ENCODE measurements at places on chromosomes 11 and 22.

GRCh38 chr11:10650630-10651029 is 42.9 kb downstream of the IRAG1 start:
- DNase-seq = no peak

GRCh38 chr22:28015046-28015425 is 96.0 kb upstream of the PITPNB start:
- no peak for DNase-seq

DNA sequence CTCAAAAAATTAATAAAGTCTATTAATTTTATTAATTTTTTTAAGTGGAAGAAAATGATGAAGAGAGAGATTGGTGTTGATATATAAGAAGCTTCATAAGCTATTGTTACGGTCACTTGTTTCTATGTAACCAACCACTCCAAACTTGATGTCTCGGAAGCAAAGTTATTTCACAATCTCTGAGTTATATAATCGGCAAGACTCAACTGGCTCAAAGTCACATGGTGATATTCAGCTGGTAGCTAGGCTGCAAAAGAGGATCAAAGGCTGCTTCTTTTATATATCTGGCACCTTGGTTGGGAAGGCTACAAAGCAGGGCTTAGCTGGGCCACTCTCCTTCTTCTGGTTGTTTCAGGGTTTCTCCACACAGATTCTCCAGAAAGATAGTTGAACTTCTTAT is 245.1 kb upstream of the ARHGAP42 start:
- DNase-seq = no peak

DNA sequence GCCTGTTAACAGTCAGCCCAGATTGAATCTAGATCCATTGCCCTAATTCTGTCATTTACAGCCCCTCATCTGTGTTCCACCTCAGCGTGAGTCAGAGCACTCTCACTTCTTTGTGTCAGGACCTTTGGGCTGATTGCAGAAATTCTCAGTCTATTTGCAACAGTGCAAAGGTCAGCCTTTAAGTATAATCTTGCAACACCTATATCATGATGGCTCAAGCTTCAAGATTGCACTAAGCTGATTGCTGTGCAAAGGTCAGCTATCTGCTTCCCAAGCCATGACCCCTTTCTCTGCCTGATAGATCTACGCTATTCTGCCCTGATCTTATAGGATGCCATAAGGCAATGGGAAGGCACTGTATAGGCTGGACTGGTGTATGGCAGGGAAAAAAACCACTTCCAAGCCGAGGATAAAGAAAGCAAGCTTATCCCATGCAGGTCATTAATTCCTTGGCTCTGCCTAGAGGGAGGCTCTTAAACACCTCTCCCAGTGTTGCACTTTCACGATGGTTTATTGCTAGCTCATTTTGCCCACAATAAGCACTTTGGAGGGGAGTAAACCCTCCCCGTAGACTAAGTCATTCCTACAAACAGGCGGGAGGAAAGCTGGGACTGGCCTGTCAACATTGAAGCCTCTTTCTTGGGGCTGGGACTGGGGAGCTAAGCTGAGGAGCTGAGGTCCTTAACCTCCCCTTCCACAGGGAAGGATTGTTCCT is 100.6 kb downstream of the RRAS2 start:
- no peak for DNase-seq

- DNase-seq = no peak
Observed at GRCh38 chr11:19478891-19479290, 233.7 kb upstream of the NAV2 start.

GRCh38 chr22:46050451-46050845 is 73.5 kb upstream of the WNT7B start:
- no peak for DNase-seq

DNA sequence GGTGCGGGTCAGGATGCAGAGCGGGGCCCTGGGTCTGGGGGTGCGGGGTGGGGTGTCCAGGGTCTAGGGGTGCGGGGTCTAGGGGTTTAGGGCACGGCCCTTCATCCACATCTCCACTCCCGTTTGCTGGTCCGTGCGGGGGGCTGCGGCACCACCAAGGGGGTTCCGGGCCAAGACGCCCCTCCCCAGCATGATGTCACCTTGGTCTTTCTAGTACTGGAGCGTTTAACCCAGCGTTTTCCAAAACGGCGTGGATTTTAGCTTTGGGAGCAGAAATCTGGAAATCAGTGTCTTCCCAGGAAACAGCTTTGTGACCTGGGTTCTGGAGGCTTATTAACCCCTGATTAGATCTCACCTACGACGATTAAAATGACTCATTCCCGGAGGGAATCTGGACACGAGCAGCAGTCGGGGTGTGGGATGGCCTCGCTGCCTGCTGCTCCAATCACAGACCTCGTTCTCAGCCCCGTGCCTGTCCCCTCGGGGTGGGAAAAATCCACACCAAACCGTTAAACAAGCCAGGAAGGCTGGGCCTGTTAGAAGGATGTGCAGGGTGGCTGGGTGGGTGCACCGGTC is 759 bp downstream of the AP2A2 start:
- no peak for DNase-seq

DNA sequence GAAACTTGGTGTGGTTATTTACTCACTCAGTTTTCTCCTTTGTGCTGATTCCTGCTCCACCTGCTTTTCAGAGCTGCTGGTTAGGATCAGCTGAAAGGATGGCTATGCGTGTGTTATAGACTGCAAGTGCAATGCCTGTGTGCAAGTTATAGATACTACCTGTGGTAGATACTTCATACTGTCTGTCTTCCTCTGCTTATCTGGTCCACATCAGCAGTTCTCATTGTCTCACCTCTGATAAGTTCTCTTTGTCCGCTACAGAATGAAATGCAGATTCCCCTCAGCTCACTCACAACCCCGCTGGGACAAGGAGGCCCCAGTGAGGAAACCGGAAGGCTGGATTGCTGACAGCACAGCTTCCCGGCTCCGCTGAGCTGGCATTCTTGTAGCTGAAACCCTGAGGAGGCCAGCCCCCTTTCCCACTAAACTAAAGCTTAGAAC is 37.5 kb upstream of the LYVE1 start:
- no peak for DNase-seq

- DNase-seq = no peak
Observed at GRCh38 chr11:59223611-59224010, 10.9 kb upstream of the MPEG1 start.

GRCh38 chr22:41361716-41362310 is 19.9 kb upstream of the TEF start:
- DNase-seq = no peak

- no peak for DNase-seq
Observed at GRCh38 chr11:37770145-37770544, 1172.1 kb upstream of the RAG2 start.

DNA sequence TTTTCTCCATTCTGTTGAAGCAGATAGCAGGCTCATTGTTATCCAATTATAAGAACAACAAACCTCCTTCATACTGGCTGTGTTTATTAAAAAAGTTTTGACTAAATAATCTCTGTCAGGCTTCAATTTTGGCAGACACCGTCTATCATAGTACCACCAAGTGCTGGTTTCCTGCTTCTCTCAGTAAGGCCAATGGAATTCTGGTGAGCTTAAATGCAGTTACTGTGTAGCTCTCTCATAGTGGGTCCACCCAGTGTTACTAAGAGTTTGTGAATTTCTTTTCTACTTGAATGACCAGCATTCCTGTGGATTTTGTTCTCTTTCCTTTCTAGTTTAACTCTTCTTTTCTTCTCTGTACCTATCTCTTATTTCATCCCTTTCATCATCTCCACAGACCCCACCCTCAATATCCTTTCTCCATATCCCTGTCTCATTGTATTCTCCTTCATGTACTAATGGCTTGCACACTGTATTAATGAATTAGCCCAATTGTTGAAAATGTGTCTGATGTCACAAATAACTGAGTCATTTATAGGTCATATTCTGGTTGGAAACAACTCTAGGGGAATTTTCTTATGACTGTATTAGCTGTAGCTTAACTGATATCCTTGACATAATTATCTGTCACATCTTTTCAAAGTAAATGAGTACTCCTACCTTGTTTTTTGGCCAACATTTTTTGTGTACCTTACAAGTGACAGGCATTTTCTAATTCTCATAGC is 372.1 kb downstream of the FAT3 start:
- no peak for DNase-seq

DNA sequence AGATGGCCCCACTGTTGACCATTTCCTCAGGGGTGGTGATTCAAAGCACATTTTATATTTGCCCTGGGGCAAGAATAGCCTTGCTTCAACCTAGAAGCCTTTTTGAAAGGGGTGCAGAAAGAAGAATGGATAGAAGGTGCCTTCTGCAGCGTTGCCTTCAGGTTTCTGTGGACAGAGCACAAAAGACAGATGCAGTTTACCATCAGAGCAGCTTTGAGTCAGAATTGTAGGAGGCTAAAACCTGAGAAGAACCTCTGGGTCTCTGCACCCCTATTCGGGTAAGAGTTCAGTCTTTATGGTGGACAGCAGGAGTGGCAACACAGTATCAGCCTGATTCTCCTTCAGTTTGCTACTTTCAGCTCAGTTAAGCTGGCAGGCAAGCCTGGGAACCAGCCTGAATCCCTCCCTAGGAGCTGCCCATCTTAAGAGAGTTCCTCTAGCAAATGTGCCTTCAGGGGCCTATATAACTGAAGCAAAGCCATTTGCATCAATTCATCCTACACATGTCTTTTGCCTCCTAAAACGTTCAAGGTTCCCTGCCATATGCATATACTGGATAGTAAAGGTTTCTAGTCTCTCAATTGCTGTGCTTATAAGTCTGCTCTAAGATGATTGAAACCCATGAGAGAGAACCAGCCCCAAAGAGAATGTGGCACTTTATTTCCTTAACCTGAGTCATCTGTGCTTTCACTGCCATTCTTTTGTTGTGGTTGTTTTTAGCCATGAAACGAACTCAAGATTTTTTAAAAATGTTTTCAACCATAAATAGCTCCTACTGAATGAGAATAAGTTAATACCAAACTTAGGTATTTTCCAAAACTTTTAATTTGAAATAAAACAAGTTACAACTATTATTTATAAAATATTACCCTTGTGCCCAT is 123.0 kb downstream of the TRIM44 start:
- DNase-seq = no peak

DNA sequence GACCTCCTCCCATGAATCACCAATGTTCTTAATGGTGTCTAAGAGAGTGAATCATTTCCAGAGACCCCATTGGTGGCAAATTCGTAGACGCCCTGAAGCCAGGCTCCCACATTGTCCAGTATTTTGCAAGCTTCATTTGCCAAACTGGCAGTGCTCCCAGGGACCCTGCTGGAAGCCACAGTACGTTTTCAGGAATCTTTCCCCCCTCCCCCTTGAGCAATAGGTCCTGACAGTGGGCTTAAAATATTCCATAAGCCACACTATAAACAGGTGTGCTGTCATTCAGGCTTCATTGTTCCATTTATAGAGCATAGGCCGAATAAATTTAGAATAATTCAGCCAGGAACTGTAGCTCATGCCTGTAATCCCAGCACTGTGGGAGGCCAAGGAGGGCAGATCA is 125.3 kb downstream of the MORC2 start:
- DNase-seq = no peak

DNA sequence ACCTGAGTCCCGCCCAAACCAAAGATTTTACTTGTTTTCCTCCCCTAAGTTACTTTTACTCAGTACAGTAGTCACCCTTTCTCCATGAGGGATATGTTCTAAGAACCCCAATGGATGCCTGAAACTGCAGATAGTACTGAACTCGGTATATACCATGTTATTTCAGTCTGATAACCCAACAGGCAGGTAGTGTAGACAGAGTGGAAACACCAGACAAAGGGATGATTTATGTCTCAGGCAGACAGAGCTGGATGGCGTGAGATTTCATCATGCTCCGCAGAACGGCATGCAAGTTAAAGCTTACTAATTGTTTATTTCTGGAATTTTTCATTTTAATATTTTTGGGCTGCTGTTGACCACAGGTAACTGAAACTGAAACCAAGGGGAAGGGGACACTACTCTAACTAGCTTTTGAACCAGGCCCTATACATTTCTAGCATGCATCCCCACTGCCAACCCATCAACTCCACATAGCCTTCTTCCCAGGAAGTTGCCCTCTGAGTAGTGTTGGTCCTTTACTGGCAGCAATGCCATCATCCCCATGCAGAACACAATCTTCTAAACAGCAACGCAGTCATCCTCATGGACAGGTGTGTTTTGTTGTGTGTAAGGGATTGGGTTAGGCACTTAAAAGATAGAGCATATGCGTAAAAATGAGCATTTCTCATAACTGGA is 27.7 kb downstream of the CSRP3 start:
- DNase-seq = no peak

GRCh38 chr11:123286761-123287160 is 91.7 kb upstream of the CLMP start:
- no peak for DNase-seq

DNA sequence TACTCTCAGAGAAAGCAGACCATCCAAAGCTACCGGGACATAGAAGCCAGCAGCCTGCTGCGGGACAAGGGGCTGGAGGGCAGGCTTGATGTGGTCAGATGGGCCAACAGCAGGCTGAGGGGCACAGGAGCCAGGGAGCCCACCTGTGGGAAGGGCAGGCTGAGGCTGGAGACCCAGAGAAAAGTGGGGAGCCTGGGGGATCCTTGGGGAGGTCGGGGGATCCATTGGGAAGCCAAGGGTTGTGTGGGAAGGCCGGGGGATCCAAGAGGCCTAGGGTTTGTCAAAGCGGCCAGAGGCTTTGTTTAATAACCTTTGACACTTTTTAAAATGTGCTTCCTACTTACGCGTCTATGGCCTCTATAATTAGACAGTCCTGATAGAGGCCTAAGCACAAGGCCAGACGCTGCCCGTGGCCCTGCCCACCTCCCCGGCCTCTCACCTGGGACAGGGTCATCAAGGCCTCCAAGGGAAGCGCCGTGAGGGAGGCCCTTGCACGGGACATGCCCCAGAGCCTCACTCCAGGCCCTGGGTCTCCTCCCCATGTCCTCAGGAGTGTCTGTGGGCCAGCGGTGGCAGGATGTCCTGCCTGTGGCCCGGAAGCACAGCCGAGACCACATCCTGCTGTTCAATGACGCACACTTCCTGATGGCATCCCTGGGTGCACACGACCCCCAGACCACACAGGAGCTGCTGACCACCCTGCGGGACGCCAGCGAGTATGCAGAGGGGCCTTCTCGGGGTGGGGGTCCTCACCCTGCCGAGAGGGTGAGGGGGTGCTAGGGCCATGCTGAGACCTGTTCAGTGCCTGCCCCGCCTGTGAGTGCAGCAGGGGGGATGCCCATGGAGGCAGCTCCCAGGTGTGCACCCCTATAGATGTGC is 8.6 kb upstream of the GTSE1 start:
- DNase-seq = no peak

DNA sequence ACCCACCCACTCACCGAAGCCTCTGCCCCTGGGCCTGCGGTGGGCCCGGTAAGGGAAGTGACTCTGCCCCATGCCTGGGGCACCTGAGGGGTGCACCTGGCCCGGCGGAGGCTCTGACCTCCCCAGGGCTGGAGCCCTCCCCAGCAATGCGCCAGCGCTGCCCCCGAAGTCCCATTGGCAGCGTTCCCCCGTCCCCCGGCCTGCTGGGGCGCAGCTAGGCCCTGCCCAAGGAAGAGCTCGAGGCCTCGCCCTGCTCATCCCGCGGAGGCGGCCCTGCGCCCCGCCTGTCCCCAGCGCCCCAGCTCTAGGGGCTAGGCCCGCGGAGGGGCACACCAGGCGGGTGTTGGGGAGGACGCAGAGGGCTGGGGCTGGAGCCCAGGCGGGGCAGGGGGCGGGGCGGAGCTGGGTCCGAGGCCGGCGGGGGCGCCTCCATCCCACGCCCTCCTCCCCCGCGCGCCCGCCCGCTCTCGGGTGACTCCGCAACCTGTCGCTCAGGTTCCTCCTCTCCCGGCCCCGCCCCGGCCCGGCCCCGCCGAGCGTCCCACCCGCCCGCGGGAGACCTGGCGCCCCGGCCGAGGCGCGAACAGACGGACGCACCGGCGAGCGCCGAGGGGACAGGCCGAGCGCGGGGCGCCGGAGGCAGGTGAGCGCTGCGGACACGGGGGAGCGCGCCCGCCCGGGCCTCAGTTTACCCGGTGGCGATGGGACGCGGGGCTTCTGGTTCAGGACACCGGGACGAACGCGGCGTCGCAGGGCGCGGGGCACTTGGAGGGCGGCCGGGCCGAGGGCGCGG is at the start of gene EPS8L2:
EPS8L2 (plus strand) TSS at position 586 of the 793 bp plus-strand sequence. CDS start 3,177 bp downstream, outside the sequence.
- no peak for DNase-seq
